Motor neuron (in vitro differentiated cells): ENCODE measurements at places on chromosomes 7 and 10. TPM values are rescaled to one million over a fixed set of nuclear protein-coding genes. Genes with fewer than 3 reads are reported as not detected.

- no peak for ATAC-seq
Observed at GRCh38 chr10:122551450-122551849, 9.1 kb upstream of the DMBT1 start.

- ATAC-seq = no peak
Observed at GRCh38 chr7:102413611-102414010, 17.4 kb downstream of the PRKRIP1 start.

- ATAC-seq = no peak
Observed at GRCh38 chr7:96995406-96996110, 9.8 kb upstream of the DLX6 start.

DNA sequence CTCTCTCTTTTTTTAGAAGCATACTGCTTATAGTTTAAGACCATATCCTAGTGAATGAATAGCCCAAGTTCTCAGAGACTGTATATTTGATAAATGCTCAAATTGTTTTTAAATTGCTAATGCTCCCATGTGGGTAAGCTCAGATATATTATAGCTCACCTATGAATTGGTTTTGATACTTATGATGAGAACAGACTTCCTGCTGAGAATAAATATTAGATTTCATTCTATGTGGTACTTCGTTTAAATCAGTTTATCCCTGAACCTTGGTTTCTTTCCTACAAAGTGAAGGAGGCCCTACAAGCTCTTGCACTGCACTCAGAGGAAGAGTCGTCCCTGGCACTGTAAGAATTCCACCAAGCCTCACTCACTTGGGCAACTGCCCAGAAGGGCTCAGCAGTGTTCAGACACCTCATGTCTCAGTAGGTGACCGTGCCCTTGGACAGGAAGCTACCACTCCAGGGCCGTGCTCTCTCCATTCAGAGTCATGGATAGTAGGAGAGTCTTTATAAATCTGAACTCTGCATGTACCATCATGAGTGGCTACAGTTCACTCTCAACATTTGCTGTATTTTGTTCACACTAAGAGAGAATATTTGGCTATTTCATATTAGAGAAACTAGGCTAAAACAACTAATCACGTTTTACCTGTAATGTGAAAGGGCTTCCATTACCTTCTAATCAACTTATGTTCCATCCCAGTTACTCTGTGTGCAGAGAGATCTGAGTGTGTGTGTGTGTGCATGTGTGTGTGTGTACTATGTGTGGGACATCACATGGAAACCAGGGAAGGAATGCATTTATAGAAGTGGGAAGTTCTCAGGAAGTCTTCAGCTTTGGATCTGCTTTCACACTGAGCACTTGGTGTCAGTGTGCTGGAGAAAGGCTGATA lies 93.8 kb downstream of the PTPRE start:
- peak; percentile 4 for ATAC-seq

DNA sequence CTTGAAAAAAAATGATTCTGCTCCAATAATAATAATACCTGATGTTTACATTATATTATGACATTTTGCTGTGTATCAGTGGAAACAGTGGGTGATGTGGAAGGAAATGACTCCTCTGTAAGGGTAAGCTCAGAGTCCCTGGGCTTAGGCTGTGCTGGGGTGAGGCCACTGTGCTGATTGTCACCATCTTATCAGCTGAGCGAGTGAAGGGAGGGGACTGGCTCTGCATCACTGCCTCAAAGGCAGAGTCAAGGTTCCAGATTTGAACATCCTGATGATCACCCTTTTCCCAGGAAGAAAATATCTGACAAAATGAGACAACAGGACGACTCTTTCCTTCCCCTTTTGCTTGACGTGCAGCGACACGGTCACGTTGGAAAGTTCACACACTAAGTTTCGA lies 24.0 kb upstream of the HABP2 start:
- no peak for ATAC-seq

- ATAC-seq = no peak
Observed at GRCh38 chr7:81883801-81884393, 114.0 kb upstream of the HGF start.

GRCh38 chr7:74575083-74575784 lies 82.3 kb upstream of the GTF2I start:
- no peak for ATAC-seq

GRCh38 chr10:118277871-118278270 lies 64.3 kb downstream of the FAM204A start:
- no peak for ATAC-seq

- no peak for ATAC-seq
Observed at GRCh38 chr7:140209866-140210609, 33.3 kb upstream of the KDM7A start.

DNA sequence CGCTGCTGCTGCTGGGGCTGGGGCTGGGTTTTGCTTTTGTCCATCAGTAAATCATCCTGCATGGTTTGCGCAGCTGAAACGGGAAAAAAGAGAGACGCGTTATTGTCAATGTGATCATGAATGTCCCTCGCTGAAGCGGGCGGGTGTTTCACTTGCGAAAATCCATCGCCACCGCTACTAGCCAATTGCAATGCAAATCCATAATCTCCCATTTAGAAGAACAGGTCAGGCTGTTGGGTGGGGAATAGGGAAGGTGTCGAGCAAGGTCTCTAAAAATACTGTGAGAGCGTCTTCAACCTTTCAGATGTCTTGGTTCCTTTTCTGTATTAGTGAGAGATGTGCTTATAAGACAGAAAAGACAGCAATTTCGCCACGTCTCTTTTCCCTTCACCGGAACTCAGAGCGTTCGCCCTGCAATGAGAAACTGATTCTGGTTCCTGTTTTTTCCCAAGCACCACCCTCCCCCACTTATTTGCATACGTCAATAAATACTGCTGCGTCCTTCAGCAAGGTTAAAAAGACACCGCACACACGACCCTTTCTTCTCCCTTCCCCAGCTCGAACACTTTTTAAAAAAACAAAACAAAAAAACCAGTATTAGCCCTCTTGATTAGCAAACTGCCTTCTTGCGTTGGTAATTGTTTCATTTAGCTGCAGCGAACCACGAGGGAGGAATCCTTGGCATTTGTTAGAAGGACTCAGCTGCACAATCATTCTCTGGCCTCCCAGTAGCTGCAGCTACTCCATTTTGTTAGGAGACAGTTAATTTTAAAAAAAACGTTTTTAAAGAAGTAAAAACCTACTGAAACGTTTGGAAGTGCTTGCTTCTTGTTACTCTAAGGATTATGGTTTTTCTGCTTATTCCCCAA lies 50.4 kb downstream of the CPEB3 start:
- ATAC-seq = peak; percentile 66

DNA sequence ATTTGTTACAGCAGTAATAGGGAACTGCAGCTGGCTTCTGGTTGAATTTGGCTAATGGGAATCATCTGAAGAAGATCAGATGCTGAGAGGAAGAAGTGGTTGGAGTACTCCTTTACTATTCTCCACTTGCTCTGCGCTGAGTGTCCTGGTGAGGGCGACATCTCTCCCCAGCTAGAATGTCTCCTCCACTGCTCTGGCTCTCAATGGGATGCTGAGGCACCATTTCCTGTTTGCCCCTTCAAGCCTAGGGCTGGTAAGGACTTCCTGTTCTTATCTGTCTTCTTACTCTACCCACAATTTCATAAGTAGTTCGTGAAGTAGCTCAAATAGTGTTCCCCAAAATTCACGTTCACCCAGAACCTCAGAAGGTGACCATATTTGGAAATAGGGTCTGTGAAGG lies 43.2 kb upstream of the TES start:
- ATAC-seq = no peak

- no peak for ATAC-seq
Observed at GRCh38 chr10:71264345-71265200, 52.2 kb downstream of the UNC5B start.

The HOXA1 gene
- 16.1 and 16.2 TPM in 2 replicates for total RNA-seq

The PLCE1 gene
- 1.3 and 1.7 TPM in 2 replicates for total RNA-seq

The AKR1C8 gene
- total RNA-seq = 0.14 and 0.15 TPM in 2 replicates

The CDHR1 gene
- 2.9 and 4.8 TPM in 2 replicates for total RNA-seq
